ENCODE measurements at places on chromosomes 2 and 18. TPM values are rescaled to one million over a fixed set of nuclear protein-coding genes. Genes with fewer than 3 reads are reported as not detected.

DNA sequence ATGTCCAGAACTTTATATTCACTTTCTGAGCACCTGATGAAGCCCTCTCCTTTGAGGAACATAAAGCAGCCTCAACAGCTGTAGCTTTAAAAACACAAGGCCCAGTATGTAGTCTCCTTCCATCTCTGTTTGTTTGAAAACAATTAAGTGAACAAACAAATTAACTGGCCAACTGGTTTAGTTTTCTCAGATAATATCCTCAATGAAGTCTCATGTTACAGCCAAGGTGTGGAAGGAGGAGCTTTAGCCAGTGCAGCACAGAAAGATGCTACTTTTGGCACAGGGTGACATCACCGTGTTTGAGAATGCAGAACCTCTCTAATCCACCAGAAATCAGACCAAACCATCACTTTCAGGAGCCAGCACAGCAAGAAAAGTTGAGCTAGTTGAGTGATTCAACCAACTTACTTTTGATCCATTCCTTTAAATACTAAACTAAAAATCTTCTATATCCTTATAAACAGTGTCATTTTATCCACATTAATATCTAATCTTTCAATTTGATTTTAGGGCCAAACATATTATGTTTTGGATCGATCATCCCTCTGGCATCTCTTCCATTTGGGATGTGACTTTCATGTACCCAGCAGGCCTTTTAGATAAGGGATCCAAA is 488.7 kb downstream of the ARHGAP15 start:
- no peaks in the 10 kb centered on the region for H3K36me3 ChIP-seq
- no peak overlapping the region for H3K27ac ChIP-seq
- H3K27me3 ChIP-seq, result no peaks in the 10 kb centered on the region
- no peak for DNase-seq
- H3K4me3 ChIP-seq, result no peak overlapping the region

DNA sequence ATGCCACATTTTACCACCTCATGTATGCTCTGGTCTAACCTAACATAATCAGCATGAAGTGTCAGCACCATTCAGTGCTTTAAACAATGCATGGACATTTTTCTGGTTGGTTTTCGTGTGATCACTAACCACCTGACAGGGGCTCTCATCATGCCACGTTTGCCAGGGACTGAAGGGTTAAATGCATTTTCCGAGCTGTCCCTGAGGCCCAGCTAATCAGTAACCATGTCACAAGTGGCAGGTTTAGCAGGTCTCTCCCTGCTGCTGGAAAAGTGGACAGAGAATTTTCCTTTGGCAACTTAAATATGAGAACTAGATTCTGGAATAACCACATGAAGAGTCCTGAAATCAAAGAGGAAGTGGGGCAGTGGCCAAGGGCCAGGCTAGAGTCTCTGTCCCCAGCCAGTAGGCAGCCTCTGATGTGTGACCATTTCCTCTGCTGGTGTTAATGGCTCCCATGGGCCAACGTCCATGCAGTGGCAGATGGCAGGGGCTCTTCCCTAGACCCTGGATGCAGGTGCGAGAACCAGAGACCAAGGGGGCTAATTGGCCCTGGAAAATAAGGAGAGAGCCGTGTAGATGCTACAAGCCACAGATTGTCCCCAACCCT is 69.5 kb downstream of the TPGS2 start:
- H3K27me3 ChIP-seq, result peaks cover 4% of the 10 kb centered on the region
- no peaks in the 10 kb centered on the region for H3K36me3 ChIP-seq
- H3K4me3 ChIP-seq, result no peak overlapping the region
- H3K4me1 ChIP-seq, result no peaks in the 10 kb centered on the region
- no peak overlapping the region for H3K27ac ChIP-seq

- H3K27ac ChIP-seq, result peak overlapping the region; percentile 96
- peak; percentile 50 for DNase-seq
- no peaks in the 10 kb centered on the region for H3K27me3 ChIP-seq
- H3K4me3 ChIP-seq, result peak overlapping the region; percentile 85
- H3K36me3 ChIP-seq, result no peaks in the 10 kb centered on the region
- peaks cover 4% of the 10 kb centered on the region for H3K4me1 ChIP-seq
These were observed 1.7 kb upstream of the SMAD7 start for GRCh38 chr18:48952287-48953103.

GRCh38 chr2:158561054-158561453 is 104.3 kb downstream of the PKP4 start:
- H3K27ac ChIP-seq, result no peak overlapping the region
- H3K27me3 ChIP-seq, result no peaks in the 10 kb centered on the region
- no peak overlapping the region for H3K4me3 ChIP-seq
- no peaks in the 10 kb centered on the region for H3K4me1 ChIP-seq
- H3K36me3 ChIP-seq, result no peaks in the 10 kb centered on the region

DNA sequence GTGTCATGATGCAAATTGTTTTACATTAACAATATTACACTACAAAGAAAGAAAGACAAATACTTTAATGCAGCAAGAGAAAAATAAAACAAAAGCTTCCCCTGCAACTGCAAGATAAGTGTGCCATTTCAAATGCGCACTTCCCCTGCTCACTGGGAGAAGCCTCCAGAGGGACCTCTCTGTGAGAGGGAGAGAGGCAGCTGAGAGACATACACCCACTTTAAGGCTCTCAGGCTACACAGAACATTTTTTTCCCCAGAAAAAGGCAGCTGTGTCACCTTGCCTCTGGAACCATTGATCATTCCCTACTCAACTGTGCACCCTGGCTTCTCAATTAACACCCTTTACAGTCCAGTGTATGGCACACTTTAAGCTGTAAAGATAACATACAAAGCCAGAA is 75.2 kb downstream of the DPP4 start:
- DNase-seq, result no peak
- H3K27me3 ChIP-seq, result no peaks in the 10 kb centered on the region
- peak overlapping the region; percentile 17 for H3K27ac ChIP-seq
- H3K36me3 ChIP-seq, result peaks cover 20% of the 10 kb centered on the region
- H3K4me3 ChIP-seq, result no peak overlapping the region

DNA sequence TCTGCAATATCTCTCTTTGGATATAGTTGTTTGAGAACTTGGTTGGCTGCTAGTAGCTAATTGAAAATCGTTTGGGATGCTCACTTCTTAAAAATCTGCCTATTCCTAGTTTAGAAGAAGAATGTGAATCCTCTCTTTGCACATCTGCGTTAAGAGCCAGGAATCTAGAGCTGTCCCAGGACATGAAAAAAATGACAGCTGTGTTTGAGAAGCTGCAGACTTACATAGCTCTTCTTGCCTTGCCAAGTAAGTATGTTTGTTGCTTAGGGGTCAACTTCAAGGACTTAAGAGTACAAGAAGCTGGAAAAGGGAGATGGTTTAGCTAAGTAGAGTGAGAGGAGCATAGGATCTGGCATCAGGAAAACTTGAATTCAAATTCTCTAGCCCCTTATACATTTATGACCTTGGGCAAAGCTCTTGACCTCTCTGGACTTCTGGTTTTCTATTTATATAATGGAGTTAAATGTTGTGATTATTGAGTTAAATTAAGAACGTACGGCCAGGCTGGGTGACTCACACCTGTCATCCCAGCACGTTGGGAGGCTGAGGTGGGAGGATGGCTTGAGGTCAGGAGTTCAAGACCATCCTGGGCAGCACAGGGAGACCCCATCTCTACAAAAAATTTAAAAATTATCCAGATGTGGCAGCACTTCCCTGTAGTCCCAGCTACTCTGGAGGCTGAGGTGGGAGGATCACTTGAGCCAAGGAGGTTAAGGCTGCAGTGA is 55.2 kb upstream of the STON1 start:
- no peak overlapping the region for H3K4me3 ChIP-seq
- H3K27me3 ChIP-seq, result no peaks in the 10 kb centered on the region
- no peak overlapping the region for H3K27ac ChIP-seq
- peaks cover 40% of the 10 kb centered on the region for H3K36me3 ChIP-seq
- H3K4me1 ChIP-seq, result no peaks in the 10 kb centered on the region

DNA sequence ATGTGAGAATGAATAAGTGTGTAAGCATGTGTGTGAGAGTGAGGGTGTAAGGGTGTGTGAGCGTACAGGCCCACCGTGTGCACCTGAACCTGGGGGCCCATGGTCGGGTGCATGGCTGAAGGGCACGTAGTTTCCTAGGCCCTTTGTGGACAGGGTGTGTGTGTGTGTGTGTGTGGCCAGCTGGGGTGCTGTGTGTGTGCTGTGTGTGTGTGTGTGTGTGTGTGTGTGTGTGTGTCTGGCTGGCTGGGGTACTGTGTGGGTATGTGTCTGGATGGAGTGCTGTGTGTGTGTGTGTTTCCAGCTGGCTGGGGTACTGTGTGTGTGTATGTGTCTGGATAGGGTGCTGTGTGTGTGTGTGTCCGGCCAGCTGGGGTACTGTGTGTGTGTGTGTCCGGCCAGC is 2.0 kb downstream of the SFTPB start:
- no peak overlapping the region for H3K4me3 ChIP-seq
- no peaks in the 10 kb centered on the region for H3K27me3 ChIP-seq
- H3K27ac ChIP-seq, result no peak overlapping the region
- H3K4me1 ChIP-seq, result no peaks in the 10 kb centered on the region
- H3K36me3 ChIP-seq, result no peaks in the 10 kb centered on the region

GRCh38 chr2:154130821-154131220 is 259.1 kb downstream of the GALNT13 start:
- H3K27me3 ChIP-seq, result no peaks in the 10 kb centered on the region
- no peak overlapping the region for H3K27ac ChIP-seq
- no peak for DNase-seq
- no peaks in the 10 kb centered on the region for H3K36me3 ChIP-seq

DNA sequence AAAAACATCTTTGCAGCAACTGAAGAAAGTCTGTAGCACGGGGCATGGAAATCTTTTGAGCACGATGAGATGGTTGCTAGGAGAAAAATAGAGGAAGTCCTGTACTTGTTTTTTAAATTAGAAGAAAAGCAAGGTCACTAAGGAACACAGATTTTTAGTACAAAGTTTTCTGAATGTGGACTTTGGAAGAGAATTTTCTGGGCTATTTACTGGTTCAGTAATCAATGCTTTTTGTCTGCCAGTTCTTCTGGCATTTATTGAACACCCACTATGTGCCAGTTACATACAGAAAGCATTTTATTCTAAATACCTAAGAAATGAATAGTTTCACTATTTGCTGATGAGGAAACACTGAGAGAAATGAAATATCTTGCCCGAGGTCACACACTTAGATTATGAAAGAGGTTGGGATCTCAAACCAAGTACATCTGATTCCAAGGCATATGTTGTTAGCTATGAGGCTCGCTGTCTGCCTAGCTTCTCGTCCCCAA is 15.6 kb upstream of the MAP3K20 start:
- no peaks in the 10 kb centered on the region for H3K36me3 ChIP-seq
- no peak overlapping the region for H3K27ac ChIP-seq
- no peak for DNase-seq
- peaks cover 6% of the 10 kb centered on the region for H3K27me3 ChIP-seq
- H3K4me3 ChIP-seq, result no peak overlapping the region
- H3K4me1 ChIP-seq, result no peaks in the 10 kb centered on the region

GRCh38 chr2:96511851-96512250 is 6.7 kb upstream of the NEURL3 start:
- H3K27ac ChIP-seq, result no peak overlapping the region
- DNase-seq, result no peak
- H3K36me3 ChIP-seq, result no peaks in the 10 kb centered on the region

GRCh38 chr18:79798999-79799370 is 1.2 kb downstream of the KCNG2 start:
- H3K27me3 ChIP-seq, result no peaks in the 10 kb centered on the region
- H3K36me3 ChIP-seq, result no peaks in the 10 kb centered on the region

DNA sequence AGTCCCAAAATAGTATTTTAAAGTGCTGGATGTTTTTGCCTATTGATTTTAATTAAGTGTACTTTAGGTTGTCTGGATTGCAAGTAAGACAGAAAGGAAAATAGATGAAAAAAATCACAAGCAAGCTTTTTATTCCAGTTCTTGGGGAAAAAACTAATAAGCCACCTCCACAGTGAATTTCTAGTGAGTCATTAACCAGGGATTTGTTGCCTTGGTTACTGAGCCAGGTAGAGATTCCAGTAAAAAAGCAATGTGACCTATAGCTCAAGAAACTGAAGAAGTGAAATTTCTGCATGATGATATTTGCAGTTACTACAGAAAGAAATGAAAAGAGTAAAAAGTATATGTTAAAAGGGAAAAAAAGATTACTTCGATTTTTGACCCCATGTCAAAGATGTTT is 160.6 kb downstream of the METTL4 start:
- H3K27me3 ChIP-seq, result no peaks in the 10 kb centered on the region
- no peaks in the 10 kb centered on the region for H3K4me1 ChIP-seq
- no peaks in the 10 kb centered on the region for H3K36me3 ChIP-seq
- no peak overlapping the region for H3K27ac ChIP-seq
- no peak for DNase-seq

DNA sequence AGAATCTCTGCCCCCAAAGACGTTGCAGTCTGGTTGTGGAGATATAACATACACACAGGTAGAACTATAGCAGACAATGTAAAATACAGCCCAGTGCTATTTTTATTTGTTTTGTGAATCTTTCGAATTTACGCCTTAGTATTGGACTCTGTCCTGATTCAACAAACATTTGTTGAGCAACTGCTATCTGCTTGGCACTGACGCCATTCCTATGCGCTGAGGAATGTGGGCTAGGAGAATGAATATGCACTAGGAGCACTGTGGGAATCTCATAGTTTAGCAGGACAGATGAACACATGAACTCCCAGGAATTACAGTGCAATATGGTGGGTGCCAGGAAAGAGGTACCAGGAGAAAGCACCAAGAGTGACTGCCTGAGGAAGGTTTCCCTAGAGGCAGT is 181.7 kb upstream of the SIX3 start:
- H3K27ac ChIP-seq, result no peak overlapping the region
- no peak for DNase-seq
- H3K27me3 ChIP-seq, result no peaks in the 10 kb centered on the region
- no peaks in the 10 kb centered on the region for H3K4me1 ChIP-seq
- no peak overlapping the region for H3K4me3 ChIP-seq
- H3K36me3 ChIP-seq, result peaks cover 3% of the 10 kb centered on the region

DNA sequence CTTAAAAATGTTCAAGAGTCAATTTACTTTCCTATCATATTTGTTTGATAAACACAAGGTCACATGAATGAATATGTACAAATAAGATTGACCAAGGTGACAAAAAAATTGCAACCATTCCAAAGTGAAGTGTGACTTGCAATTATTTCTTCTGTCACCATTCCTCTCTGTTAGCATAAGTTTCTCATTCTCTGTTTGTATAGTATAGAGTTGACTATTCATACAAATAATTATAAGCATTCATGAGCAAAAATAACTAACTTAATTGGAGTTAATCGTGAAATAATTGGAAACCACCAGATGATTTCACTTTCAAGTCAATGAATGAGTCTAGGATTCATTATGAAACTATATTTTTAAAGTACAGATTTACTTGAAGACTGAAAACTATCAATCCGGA is 42.1 kb downstream of the PGAP1 start:
- H3K27me3 ChIP-seq, result no peaks in the 10 kb centered on the region
- H3K27ac ChIP-seq, result no peak overlapping the region
- no peaks in the 10 kb centered on the region for H3K4me1 ChIP-seq
- H3K4me3 ChIP-seq, result no peak overlapping the region
- H3K36me3 ChIP-seq, result no peaks in the 10 kb centered on the region

DNA sequence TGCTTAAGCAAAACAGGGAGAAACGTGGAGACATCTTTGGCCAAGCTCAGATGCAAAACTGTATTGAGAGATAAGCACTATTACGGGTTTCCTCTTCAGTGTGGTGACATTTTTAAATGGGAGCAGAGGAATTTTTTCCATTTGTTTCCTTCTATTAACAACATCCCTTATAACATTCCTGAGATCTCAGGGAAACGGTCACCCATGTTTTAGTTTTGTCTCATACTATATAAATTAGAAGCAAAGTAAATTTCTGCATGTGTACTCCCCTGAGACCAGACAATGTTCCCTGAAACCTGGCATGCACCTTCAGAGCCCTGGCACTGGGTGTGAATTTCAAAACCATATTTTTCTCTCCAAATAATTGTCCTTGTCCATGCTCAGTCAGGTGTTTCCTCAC is 57.6 kb upstream of the RNF152 start:
- no peaks in the 10 kb centered on the region for H3K36me3 ChIP-seq
- no peak overlapping the region for H3K4me3 ChIP-seq
- H3K27me3 ChIP-seq, result no peaks in the 10 kb centered on the region

The ASIC4 gene
- total RNA-seq, result not detected

The STEAP3 gene
- 0.20 TPM for total RNA-seq

The FAM237A gene
- not detected for total RNA-seq

The ASNSD1 gene
- 38.8 TPM for total RNA-seq

The DLGAP1 gene
- total RNA-seq, result 0.26 TPM

The CASP10 gene
- total RNA-seq, result 35.6 TPM

All from T-cell (primary cell).